Fibroblast of mammary gland (primary cell): ENCODE measurements at places on chromosomes 11 and 22.
A peak's percentile ranks its signal among the peaks of the same experiment; 100 is the strongest.

- no peak for DNase-seq
Observed at GRCh38 chr11:21038801-21039200, 369.4 kb downstream of the NELL1 start.

GRCh38 chr11:16784097-16784496 lies 45.6 kb downstream of the C11orf58 start:
- DNase-seq = no peak

GRCh38 chr11:105152560-105152959 lies 13.0 kb upstream of the CARD18 start:
- peak; percentile 34 for DNase-seq

GRCh38 chr11:107859459-107860239 lies 1.1 kb upstream of the SLC35F2 start:
- DNase-seq = peak; percentile 27

GRCh38 chr11:78020246-78020645 lies 2.8 kb downstream of the KCTD14 start:
- no peak for DNase-seq

DNA sequence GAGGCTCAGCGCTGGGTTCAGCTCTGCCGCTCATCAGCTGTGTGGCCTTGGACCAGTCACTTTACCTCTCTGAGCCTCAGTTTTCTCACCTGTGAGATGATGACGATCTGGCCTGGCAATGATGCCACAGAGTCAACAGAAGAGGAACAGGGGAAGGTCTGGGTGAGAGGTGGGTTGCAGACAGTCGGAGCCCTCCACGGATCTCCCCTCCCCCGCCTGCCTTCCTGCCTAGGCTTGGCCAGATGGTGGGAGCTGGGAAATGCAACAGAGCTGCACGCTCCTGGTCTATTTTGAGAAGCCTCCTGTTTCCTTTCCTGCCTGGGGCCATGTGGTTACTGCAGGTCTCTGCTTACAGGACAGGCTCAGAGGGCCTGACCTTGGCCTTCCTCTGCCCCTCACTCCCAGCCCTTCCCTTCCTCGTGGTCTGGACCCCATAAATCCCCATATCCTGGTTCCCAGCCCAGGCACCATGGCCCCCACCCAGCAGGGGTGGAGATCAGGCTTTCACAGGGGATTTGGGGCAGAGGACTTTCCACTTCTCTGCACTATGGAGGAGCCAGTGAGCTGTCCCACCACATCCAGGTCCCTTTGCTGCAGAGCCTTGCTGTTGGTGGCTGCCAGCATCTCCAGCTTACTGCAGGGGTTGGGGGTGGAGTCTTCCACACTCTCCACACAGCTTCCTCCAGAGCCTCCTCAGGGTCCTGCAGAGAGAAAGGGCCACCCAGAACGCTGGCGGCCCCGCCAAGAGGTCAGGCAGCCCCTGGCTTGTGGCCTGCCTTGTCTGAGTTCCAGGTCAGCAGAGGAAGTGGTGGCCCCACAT lies 46.9 kb downstream of the C11orf96 start:
- no peak for DNase-seq

GRCh38 chr22:19473578-19473977 lies 5.4 kb downstream of the UFD1 start:
- peak; percentile 37 for DNase-seq

DNA sequence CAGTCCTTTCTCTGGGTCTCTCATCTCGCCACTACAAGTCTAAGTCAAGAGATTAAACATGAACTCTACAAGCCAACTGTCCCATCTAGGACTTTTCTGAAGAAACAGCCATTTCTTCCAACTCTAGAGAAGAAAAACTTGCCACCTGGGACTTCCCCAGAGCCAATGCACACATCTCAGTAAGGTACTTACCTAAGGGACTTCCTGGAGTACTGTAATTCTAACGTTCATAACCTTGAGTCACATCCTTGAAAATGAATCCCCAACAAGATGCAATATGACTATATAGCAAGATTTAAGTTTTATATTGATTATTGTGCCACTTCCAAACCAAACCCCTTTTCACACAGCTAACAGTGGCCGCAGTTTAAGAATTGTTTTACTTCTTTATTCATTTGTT lies 11.9 kb upstream of the ISX start:
- no peak for DNase-seq

GRCh38 chr22:38843201-38843656 lies 599 bp downstream of the NPTXR start:
- peak; percentile 52 for DNase-seq

DNA sequence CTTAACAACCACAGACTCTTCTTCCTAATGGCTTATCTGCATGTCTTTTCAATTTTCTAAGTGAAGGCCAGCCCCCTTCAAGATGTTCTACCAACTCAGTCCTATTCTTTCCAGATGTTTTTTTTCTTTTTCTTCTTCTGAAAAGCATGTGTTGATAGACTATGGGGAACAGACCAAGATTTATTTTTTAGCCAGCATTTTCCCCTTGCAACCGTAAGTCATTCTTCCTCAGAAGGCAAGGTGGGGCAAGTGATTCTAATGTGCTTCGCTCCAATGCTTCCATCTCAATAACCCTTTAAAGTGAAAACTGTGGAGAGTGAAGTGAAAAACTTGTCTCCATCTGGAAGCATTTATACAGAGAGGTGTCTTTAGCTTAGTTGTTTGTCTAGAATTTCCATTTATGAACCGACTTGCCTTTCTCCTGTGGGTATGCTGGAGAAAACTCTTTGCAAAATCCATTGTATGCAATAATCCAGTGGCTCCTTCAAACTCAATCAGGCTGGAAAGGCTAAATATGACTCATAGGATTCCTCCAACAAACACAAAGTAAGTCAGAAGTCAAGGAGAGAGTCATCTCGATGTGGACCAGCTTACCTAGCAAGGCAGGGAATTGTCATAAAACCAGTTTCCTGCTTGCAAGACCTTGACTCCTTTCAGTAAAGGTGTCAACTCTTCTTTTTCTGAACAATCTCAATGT lies 83.7 kb downstream of the MAML2 start:
- peak; percentile 90 for DNase-seq

DNA sequence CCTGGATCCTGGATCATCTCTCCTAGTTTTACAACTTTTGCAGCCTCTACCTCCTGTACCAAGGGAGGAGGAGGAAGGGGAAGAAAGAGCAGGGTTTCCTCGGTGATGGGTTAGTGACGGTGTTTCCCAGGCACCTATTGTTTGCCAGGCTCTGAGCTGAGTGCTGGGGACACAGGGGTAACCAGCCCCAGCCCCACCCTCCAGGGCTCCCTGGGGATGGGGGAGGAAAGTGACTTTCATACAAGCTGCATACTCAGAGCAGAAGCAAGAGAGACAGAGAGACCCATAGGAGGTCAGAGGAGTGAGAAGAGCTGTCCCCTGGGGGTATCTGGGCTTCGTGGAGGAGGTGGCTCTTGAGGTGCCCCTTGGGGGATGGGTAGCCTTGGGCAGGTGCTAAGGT lies 89.4 kb upstream of the THY1 start:
- DNase-seq = no peak

DNA sequence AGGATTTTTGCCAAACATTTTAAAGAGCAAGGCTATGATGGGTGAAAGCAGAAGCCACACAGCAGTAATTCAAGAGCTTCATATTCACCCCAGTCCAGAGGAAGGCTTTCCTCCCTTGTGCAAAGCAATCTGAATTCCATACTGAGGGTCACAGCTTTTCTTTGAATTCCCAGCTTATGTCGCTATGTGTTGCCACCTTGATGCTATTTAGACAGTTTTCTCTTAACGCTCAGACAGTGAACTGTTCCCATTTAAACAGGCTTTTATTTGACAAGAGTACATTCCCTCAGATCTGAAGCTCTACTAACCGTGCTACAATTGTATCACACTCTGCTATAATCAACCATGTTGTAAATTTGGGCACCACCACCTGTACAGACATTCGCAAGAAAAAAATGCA lies 279.7 kb downstream of the CADM1 start:
- DNase-seq = no peak

DNA sequence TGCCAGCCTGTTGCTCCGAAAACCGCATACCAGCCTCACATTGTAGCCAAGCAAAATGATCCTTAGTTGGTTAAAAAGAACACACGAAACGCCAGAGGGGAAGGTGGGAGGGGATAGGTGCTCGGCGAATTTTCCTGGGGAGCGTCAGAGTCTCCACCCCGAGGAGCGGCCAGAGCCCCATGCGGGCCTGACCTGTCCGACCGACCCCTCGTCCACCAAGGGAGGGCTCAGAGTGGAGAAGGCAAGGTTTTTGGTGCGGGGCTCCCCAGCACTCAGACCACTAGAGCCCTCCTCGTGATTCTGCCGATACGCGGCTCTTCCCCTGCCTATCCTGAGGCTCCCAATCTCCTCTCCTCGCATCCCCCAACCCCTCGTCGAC lies 39.6 kb downstream of the DIXDC1 start:
- DNase-seq = no peak

DNA sequence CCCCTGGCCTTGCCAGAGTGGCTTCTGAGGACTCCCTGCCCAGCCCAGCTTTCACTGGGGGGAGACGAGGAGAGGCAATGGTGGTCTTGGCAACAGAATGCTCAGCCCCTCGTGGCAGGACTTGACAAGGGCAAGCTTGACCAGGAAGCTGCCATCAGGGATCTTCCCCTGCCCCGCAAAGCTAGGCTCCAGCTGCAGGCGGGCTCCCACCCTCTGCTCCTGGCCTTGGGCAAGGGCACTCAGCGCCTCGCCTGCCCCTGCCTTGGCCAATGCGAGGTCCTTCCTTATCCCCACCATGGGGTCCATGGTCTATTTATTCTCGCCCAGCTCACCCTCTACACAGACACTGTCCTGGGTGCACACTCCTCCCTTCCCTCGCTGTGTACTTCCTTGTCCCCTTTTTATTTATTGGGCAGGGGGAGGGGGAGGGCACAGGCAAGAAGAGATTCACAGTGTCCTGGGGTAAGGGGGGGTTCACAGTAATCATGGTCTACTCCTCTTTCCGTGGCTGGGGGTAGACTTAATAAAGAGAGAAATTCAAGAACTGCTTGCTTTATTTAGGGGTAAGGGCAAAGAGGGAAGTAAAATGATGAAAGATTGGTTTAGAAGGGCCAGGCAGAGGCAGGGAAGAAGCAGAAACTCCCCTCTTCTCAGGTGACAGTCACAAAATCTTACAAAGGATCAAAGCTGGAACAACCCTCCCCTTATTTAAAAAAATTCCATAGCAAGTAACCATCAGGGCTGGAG lies 1.6 kb downstream of the GPHA2 start:
- no peak for DNase-seq

- DNase-seq = peak; percentile 98
Observed at GRCh38 chr11:57426929-57427726, at the start of gene SLC43A3. Gene SLC43A3, minus strand, starts transcription at chr11:57427121. Its CDS starts 949 bp downstream, at chr11:57426172.

DNA sequence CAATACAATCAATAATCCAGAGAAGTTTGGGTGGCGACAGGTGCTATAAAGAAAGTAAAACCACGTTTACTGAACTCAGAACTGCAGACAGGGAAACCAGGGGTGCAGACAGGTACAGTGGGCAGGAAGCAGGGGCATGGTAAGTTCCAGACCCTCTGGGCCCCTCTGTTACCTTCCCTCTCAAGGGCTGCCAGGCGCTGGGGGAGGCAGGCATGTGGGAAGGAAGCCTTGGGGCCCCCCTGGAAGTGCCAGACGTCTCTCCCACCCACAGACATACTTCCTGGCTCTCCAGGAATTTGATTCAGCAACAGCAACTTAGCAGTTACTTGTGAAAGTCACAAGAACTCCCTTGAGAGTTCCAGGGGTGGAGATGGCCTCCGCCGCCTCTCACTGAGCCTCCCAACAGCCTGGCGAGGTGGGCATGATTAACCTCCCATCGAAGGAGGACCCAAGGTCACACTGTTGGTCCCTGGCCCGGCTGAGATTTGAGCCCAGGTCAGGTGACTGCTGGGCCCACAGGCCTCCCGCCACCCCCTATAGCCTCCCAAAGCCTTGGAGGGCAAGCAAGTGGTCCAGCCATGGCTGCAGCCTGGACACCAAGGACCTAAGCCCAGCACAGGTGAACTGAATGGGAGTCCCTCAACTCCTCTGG lies 14.1 kb upstream of the TSKU start:
- DNase-seq = no peak

GRCh38 chr11:14872032-14872431 lies 20.0 kb downstream of the CYP2R1 start:
- no peak for DNase-seq

- no peak for DNase-seq
Observed at GRCh38 chr11:7034019-7034418, 13.7 kb downstream of the NLRP14 start.

- no peak for DNase-seq
Observed at GRCh38 chr11:96194581-96195374, 148.2 kb downstream of the MAML2 start.

DNA sequence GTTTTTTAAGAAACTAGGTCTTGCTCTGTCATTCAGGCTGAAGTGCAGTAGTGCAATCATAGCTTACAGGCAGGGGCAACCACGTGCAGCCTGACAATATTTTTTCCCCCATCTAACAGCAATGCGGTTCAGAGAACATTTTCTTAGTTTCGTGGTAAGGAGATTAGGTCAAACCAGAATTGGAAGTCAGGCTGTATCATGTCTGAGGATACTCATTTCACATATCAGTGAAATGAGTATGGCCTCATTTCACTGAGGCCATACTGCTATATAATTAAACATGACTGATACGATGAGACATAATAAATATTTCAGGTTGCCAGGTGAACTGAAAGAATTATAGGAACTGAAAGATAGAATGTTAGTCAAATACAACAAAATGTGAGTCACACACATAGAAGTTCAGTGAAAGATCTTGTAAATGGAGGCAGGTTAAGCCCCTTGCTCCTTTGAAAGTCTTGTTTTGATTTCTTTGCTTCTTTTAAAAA lies 32.5 kb upstream of the IZUMO1R start:
- no peak for DNase-seq

DNA sequence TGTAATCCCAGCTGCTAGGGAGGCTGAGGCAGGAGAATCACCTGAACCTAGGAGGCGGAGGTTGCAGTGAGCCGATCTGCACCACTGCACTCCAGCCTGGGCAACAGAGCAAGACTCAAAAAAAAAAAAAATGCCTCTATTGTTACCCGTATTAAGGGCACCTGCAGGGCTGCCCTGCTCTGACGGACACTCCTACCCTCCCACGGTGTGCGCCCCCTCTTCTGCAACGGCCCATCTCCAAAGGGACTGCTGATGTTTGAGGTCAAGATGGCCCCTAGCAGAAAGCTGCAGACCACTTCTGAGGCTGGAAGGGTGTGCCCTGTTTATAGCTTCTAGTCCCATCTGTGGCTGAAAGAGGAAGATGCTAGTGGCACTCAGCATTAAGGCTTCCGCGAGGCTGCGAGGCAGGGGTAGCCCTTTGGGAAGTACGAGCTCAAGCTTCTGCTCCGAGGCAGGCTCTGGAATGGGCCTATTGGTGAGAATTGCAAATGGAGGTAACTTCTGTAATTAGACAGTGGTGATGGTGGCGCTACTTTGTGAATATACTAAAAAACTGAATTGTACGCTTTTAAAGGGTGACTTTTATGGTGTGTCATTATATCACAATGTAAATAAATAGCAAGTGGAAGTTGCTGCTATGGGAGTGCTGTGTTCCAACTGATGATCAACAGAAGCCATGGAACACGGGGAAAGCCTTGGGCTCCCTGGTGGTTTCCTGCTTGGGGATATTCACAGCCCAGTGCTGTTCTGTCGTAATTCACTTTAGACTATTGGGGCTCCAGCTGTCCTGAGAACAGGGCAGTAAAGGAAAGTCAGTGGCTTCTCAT lies 24.3 kb downstream of the ARFGAP2 start:
- no peak for DNase-seq

GRCh38 chr11:45904309-45904915 lies 2.7 kb downstream of the FREY1 start:
- no peak for DNase-seq
